ENCODE measurements at places on chromosomes 5 and 9.

DNA sequence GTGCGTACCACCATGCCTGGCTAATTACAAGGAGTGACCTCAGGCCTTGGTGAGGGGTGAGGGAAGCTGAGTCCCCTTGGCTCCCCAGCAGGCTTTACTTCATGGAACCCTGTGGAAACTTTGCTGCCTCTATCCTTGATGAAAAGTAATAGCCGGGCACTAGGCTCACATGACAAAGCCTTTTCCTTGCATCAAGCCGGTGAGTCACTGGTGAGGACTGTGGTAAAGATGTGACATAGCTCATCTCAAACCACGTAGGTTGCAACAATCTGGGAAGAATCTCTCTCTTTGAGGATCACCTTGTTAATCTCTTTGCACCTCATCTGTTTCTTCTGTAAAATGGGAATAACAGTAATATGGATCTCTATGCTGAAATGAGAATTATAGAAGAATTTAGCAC is 116.3 kb upstream of the SLC25A48 start:
- DNase-seq: no peak

DNA sequence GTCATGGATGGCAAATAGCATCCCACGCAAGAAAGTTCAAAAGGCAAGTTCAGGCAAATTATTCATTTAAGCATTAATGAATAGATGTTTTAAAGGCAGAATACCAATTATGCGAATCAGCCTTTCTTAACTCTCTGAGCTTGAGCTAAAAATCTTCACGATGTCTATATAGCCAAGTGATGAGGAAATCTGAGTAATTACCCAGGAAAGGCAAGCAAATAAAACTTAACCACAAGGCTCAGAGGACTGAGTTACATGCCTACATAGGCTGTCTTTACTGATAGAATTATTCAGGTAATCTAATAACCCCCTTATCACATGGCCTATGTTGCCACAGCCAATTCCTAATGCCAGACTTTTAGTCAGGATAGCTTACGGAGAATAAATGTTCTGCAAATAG is 120.8 kb upstream of the MTAP start:
- DNase-seq: no peak

GRCh38 chr5:76450054-76450453 is 47.0 kb downstream of the IQGAP2 start:
- no peak for DNase-seq

- DNase-seq: no peak
These were observed 562.7 kb upstream of the DMAC1 start for GRCh38 chr9:8362250-8362649.

DNA sequence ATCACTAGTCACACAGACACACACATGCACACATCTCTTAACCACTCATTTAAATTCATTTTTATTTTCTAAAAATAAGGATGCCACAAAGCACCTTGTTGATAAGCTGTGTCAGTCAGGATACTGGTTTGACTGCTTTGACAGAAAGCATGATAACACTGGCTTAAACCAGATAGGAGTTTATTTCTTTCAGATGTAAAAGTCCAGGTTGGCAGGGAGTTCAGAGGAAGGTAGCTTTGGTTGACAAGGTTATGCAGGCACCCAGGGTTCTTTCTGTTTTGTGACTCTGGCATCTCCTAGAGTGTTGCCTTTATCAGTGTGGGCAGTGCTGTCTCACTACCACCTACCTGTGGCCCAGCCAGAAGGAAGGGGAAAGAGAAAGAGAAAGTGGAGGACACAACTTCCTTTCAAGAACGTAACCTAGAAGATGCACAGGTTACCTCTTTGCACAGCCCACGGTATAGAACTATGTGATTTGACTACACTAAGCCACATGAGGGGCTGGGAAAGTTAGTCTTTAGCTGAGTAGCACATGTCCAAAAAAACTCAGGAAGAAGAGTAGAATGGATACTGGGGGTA is 334.7 kb downstream of the OSTF1 start:
- DNase-seq: no peak

DNA sequence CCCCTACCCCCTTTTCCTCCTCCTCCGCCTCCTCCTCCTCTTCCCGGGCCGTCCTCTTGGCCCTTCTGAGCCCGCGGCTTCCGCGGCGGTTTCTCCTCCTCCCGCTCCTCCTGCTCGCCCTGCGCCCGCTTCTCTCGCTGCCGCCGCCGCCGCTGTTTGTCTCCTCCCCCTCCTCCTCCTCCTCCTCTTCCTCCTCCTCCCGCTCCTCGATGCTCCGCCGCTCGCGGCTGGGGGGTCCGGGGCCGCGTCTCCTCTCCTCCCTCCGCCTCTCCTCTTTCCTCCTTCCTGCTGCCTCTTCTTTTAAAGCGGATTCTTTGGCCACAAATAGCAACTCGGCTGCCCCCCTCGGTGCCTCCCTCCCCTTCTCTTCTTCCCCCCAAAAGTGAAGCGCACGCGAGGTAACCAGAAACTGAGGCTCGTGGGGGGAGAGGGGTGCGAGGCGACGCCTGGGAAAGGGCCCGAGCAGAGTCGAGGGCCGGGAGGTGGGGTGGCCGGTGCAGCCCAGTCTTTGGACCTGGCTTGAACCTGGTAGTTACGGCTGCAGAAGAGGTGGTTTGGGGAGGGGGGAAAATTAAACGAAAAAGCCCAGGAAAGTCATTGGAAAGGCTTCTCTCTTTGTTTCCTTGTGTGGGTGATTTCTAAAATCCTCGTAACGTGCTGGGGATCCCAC is 1058.5 kb upstream of the DMAC1 start:
- DNase-seq: no peak

DNA sequence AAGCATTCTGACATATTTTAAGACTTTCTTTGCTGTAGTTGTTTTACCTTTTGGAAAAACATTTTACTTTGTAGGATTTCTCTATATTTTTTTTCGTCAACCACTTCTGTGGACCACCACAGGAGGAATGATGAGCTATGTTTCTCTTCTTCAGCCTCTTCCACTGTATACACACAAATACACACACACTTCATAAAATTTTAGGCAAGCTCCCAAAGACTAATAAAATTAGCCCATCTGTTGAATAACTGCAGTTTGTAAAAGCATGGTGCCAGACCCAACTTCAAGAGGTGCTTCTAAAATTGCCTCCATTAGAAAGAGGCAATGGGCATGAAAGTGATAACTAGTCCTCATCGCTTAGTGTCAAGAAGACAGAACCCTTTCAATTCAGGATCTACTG is 4.1 kb upstream of the CEP120 start:
- DNase-seq: no peak

- DNase-seq: no peak
These were observed 36.0 kb downstream of the ANKRD33B start for GRCh38 chr5:10599862-10600284.

- DNase-seq: no peak
These were observed 3.5 kb upstream of the SLC38A9 start for GRCh38 chr5:55715519-55716078.

DNA sequence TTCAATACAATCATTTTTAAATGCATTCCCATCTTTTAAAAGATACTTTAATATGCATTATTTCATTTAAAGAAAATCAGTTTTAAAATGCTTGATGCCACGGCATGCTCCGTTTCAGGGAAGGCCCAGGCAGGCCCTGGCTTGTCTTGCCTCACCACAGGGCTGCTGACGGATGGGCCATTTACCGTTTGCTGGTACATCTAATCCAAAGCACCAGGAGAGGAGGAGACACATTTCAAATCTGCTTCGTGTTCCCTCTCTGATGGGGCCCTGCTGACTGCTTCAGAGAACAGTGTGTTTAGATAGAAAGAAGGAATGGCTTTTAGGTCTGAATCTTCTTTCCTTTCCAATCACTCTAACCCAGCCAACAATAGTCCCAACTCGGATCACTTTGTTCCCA is 185.2 kb downstream of the DCP2 start:
- DNase-seq: no peak

GRCh38 chr5:107619781-107620180 is 51.0 kb downstream of the EFNA5 start:
- no peak for DNase-seq

DNA sequence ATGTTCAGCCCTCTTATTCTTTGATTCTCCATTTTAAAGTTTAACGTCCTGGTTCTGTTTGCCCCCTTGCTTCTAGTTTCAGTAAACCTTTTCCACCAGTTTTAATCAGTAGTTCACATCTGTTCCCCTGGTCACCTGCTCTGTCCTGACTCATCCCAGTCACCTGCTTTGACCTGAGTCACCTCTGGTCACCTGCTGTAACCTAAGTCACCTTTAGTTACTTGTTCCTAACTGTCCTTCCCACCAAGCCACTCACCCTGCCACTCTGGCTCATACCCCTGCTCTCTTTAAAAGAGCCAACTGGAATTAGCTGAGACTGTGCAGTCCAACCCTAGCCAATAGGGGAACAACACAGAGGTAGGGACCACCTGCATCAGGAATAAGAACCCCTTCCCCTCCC is 43.0 kb downstream of the SEMA6A start:
- DNase-seq: no peak

- DNase-seq: no peak
These were observed 802.2 kb upstream of the WWC1 start for GRCh38 chr5:167489202-167489601.

DNA sequence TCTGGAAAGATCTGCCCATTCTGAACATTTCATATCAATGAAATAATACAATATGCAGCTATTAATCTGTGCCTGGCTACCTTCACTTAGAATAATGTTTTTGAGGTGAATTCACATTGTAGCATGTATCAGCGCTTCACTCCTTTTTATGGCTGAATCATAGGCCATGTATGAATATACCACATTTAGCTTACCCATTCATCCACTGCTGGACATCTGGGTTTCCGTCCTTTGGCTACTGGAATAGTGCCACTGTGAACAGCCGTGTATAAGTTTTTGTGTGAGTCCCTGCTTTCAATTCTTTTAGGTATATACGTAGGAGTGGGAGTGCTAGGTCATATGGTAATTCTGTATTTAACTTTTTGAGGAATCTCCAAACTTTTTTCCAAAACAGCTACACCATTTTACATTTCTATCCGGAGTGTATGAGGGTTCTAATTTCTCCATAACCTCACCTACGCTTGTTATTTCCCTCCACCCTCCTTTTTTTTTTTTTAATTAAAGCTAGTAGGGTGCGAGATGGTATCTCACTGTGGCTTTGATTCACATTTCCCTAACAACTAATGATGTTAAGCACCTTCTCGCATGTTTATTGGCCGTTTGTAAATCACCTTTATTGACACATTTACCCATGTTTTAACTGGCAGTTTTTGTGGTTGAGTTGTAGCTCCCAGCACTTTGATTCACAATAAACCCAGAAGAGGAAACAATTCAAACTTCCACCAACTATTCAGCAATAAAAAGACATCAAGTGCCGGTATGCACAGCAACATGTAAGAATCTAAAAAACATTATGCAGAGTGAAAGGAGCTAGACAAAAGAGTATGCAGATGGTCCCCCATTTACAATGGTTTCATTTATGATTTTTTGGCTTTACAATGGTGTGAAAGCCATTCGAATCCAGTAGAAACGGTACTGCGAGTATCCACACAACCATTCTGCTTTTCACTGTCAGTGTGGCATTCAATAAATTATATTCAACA is 8.1 kb downstream of the SEMA4D start:
- no peak for DNase-seq

- DNase-seq: no peak
These were observed 252.3 kb upstream of the SLC24A2 start for GRCh38 chr9:20040991-20041696.

Measured in OCI-LY7 (cell line).